Stimulated activated CD8-positive, alpha-beta memory T cell treated with anti-CD3 and anti-CD28 coated beads, Interleukin-4, amount 100 ng/mL, for 1 hour (primary cell): ENCODE measurements at places on chromosomes 13 and 19.

GRCh38 chr13:43884222-43884621 is 4.5 kb downstream of the LACC1 start:
- DNase-seq = no peak

GRCh38 chr19:16920816-16921529 is 32.2 kb downstream of the F2RL3 start:
- DNase-seq = no peak

GRCh38 chr13:37640499-37640898 is 41.9 kb upstream of the POSTN start:
- DNase-seq = no peak

GRCh38 chr13:83829810-83830209 is 52.5 kb downstream of the SLITRK1 start:
- DNase-seq = no peak

- no peak for DNase-seq
These were observed 117.6 kb downstream of the MIPEP start for GRCh38 chr13:23771552-23771951.

- no peak for DNase-seq
These were observed 18.1 kb downstream of the CDADC1 start for GRCh38 chr13:49265822-49266221.

DNA sequence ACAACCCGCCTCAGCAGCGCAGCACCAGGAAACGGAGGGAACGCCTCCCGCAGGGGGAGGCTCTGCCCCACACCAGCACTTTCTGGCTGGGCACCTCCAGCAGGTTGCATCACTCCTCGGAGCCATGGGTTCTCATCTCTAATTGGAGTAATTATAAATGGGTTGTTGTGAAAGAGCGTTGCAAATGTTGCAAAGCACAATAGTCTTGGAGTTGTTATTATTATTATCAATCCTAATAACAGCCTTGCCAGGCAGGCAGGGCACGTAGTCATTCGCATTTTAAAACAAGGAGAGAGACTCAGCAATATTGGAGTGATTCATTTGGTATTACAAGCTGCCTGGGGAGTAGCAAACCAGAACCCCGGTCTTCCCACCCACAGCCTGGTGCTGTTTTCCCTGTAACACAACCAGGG is 108.6 kb upstream of the GJB6 start:
- no peak for DNase-seq

- no peak for DNase-seq
These were observed 15.1 kb upstream of the ATP11A start for GRCh38 chr13:112674412-112675365.

DNA sequence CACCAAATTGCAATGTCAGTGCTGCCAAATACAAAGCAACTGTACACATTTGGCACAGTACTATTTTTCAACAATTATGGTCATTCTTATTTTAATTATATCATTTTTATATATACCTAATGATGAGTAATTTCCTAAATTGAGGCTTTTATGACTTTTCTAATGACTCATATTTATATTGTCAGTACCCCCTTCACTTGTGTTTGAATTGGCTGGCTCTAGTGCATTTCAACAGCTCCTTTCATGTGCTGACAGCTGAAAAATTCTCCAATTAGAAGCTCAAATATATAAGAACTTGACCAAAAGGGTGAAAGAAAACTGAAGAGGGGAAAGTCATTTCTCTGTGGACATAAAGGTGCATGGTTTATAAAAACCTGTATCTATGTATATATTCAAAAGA is 263.3 kb downstream of the SLITRK1 start:
- no peak for DNase-seq

GRCh38 chr19:54905803-54906511 is at the start of gene NCR1:
Gene NCR1 (plus strand): TSS chr19:54906148. CDS start chr19:54906188, 40 bp downstream.
- DNase-seq = peak; percentile 17

- DNase-seq = no peak
These were observed 53.1 kb downstream of the FGF9 start for GRCh38 chr13:21723807-21724505.

GRCh38 chr19:56966225-56966696 is 125.7 kb upstream of the PEG3 start:
- no peak for DNase-seq

- no peak for DNase-seq
These were observed 3.8 kb downstream of the CNOT3 start for GRCh38 chr19:54141356-54141755.

- no peak for DNase-seq
These were observed 71.1 kb downstream of the CBY2 start for GRCh38 chr13:45773236-45773635.

DNA sequence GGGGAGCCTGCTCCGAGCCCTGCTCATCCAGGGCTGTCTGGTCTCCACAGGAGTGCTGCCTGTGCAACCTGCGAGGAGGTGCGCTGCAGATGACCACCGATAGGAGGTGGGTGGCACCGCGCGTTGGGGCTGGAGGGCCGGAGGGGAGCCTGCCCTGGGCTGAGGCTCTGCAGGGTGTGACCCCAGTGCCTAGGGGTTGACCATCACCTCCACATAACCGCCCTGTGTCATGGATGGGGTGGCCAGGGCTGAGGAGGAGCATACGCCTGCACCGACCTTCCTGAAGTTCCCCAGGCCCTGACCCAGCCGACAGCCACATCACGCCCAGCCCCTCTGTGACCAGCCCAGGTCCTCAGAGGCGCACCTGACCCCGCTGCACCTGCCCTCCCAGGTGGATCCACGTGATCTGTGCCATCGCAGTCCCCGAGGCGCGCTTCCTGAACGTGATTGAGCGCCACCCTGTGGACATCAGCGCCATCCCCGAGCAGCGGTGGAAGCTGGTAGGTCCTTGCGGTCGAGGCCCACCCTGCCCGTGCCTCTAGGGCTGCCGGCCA is 168.7 kb downstream of the KDM4B start:
- no peak for DNase-seq

DNA sequence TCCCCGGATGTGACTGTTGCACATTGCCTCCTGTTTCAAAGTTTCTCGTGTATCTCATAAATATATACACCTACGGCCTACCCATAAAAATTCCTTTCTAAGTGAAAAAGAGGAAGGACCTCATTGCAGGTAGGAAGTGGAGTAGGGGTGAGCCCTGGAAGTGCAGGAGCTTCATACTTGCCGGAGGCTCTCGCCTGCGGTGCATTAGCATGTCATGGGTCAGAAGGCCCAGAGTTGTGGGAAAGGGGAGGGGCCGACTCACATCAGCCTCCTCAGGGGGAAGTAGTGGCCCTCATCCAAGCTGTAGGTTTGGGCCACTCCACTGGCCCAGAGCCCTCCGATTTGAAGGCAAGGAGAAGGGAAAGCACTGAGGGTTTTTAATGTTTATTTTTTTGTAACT is 26.0 kb upstream of the IRS2 start:
- no peak for DNase-seq

DNA sequence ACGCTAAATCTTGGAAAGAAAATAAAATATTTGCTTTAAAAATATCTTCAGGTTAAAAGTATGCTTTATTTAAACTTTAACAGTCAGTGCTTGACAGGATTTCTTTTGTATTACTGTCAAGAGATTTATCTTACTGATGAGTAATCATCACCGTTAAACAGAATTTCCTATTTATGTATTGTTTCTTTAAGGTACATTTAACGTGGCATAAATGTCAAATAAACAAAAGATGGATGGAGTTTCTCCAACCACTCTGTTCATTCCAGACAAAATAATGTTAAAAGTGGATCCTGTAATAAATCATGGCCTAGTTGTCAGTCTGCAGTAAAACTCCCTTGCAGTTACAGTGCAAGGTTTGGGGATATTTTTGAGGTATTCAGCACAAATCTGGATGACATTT is 298.3 kb downstream of the DIAPH3 start:
- no peak for DNase-seq

DNA sequence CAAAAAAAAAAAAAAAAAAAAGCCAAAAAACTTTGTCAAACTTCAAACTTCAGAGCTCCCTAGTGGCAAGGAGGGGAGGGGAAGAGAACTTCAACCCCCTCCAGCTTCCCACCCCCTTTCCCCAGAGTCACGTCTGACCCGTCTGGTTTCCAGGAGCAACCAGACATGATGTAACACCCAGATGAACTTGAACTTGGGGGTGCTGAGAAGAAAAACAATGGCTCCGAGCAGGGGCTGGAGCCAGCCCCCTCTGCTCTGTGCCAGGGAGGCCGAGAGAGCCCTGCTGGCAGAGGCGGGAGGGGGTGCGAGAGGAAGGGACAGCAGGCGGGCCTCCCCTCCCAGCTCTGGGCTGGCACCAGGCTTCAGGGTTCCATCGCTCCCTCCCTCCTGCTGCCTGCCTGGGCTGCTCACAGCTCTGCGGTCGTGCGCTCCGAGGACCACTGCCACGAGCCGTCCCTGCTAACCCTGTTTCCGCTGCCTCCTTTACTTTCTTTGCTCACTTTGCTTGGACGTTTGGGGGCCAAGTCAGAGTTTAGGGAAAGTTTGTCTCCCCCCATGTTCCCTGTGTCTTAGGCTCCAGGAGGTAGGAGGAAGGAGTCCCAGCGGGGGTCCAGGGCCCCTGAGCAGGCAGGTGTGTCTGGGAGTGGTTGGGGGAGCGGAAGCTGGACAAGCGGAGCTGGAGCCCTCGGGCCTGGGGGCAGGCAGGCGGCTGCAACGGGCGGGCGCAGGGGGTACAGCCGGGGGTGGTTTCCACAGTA is 11.1 kb downstream of the LYL1 start:
- DNase-seq = no peak

DNA sequence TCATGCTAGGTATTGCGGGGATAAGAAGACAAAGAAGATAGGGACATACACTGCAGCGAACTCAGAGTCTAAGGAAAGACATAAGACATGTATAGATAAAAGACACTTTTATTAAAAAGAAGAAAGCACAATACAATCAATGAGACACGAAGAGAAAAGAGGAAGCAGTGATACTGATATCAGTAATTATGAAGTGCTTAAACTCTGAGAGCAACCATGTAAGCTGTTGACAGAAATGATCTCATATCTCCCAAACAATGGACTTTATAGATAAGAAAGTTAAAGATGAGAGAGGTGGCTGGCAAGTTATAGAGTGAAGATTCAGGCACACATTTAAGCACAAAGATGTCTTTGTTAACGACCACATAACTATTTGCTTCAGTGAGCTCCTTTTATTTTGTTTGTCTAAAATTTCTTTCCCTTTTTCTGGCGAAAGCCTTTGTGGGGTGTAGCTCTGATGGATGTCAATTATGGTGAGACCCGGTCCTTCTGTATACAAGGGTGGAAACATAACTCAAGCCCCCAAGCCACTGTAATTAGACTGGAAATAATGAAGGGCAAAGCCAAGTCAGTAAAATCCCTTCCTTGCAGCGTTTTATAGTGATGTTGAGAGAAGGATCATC is 818.0 kb upstream of the SLC10A2 start:
- DNase-seq = no peak

- DNase-seq = no peak
These were observed 1.1 kb downstream of the PGLS start for GRCh38 chr19:17512574-17512939.

- no peak for DNase-seq
These were observed 80.1 kb downstream of the DACH1 start for GRCh38 chr13:71786875-71787274.

DNA sequence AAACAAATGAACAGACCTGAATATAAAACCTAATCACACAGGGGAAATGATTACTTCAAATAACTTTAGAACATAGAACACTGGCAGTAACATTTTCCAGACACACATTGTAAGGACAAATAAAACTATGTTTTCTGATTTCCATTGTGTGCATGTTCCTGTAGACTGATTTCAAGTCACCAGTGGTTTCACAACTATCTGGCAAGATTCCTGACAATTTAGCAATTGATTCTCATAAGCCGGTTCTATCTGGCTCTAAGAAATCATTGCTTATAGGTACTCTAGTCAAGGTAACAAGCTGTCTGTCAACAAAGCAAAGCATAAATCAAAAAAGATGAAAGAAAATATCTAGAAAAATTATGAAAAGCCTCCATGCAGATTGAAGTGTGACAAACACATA is 19.6 kb upstream of the PCCA start:
- no peak for DNase-seq

GRCh38 chr13:45796426-45797235 is 54.9 kb downstream of the SIAH3 start:
- no peak for DNase-seq

GRCh38 chr13:48188131-48188530 is 44.9 kb upstream of the ITM2B start:
- no peak for DNase-seq

DNA sequence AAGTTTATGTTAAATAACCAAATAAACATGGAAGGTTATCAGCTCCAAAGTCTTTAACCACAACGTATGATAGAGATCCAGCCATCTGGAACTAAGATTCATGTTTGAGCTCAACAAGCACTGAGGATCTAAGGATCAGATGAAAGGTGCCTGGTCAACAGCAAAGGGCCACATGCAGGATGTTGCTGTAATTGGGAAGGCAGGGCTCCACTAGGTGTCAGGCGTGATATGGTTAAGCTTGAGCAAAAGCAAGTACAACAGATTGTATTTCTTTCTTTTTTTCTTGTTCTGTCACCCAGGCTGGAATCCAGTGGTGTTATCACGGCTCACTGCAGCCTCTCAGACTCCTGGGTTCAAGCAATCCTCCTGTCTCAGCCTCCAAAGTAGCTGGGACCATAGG is 12.0 kb downstream of the EBPL start:
- no peak for DNase-seq

- no peak for DNase-seq
These were observed 133.7 kb downstream of the RAP2A start for GRCh38 chr13:97567510-97568243.

- no peak for DNase-seq
These were observed 36.7 kb upstream of the STK24 start for GRCh38 chr13:98613591-98613990.

- no peak for DNase-seq
These were observed 782.9 kb upstream of the MIR17HG start for GRCh38 chr13:90564566-90564965.

- no peak for DNase-seq
These were observed 61.7 kb downstream of the RAP2A start for GRCh38 chr13:97495678-97496077.

DNA sequence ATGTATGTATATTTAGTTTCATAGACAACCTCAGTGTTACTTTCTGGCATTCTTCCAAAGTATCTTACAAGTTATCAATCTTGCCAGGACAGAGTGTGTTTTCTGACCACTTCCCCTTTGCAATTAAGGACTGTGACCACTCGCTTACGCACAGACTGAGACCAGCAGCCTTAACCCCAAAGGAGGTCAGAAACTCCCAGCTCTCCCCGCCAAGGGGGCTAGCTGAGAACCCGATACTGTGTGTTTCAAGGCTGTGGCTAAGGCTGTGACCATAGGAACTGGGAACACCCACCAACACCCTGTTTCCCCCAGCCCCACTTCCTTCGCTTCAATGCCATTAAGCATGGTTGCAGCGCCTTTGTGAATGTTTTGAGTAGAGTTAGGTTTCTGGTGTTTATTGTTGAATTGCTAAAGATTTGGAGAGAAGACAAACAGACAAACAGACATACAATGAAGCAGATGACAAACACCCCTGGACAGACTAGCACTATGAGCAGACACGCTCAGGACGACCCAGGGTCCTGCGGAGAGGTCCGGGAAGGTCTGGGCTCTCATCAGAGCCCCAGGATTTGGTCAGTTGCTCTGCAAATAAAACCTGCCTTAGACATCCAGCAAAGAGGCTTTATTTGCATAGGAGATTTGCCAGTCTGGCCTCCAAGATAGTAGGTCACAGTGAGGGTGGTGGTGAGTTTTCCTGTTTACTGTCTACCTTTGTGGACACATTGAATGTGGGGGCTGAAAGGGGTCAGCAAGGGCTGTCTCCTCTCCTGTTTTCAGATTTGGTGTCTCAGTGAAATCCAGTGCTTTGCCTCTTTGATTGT is 25.0 kb upstream of the TNFSF11 start:
- DNase-seq = no peak
